ENCODE measurements at places on chromosomes 2 and 18.

GRCh38 chr18:67500522-67501205, 15.9 kb downstream of the DSEL start:
- DNase-seq: no peak

DNA sequence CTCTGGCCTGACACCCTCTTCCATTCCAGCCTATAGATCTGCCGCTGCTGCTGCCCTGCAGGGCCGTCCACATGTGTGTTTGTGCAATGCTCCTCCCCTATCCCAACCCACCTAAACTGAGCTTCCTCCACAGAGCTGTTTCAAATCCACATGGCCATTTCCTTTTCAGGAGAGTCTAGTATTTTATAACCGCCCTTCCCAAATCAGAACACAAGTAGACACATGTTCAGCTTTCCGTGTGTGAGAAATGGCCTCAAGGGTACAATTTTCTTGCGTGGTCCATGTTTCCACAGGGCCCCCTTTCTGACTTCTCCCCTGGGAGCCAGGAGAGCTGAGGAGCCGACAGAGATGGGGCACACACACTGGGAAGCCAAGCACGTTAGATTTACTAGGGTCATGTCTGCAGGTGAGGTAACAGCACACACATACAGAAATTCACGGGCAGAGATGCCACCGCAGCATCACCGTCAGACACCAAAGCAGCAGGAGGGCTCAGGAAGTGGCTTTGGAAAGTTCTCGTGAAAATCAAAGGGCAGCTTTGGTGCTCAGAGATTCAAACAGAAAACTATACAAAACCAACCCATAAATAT, 102.9 kb upstream of the TGFA start:
- DNase-seq: no peak

GRCh38 chr2:85838181-85838580, 50.6 kb downstream of the ST3GAL5 start:
- DNase-seq: no peak

GRCh38 chr2:240930631-240931318, 24.6 kb downstream of the CROCC2 start:
- no peak for DNase-seq

- DNase-seq: no peak
These were observed 12.6 kb downstream of the AGAP1 start for GRCh38 chr2:235506291-235506996.

DNA sequence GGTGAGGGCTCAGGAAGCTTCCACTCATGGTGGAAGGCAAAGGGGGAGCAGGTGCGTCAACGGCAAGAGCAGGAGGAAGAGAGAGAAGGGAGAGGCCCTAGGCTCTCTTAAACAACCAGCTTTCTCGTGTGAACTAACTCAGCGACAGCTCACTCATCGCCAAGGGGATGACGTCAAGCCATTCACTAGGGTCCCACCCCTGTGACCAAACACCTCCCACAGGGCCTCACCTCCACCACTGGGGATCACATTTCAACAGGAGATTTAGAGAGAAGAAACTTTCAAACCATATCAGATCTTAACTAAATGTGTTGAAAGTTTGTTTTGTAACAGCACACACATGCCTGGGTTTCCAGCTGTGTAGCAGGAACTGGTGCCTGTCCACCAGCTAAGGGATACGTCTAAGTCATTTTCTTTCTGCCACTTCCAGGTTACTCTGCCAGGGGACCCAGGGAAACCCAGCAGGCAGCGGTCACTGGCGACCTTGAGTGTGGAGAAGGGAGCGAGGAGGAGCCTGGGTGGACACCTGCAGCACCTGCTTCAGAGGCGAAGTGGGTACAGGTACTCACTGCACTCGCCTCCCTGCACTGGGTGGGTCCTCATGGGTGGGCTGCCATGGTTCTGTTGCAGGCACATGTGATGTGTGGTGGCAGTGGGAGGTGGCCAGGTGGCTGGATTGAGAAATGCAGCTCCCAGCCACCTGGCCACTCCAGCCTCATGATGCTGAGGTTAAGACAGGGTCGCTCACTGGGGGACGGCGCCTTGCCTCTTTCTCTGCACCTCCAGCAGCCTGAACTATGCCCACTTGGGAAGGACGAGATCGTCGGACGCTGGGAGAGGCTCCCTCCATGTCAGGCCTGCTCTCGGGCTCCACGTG, 8.4 kb upstream of the GPC1 start:
- DNase-seq: no peak

DNA sequence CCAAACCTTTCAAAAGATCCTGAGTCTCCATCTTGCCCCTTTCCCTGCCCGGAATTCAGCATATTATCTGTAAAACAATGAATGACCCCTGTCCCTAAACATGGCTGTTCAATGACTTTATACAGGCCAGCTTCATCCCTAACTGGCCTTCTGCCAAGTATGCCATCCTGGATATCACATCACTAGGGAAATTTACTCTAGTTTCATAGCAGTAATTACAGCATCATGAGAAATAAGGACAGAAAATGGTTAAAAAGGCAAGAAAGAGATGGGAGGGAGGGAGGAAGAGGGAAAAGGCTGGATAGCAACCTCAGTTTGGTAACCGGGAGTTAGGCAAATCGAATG, 4.4 kb downstream of the MBOAT2 start:
- DNase-seq: no peak

- DNase-seq: no peak
These were observed 517.2 kb upstream of the ACVR2A start for GRCh38 chr2:147327613-147328012.

GRCh38 chr2:180202467-180202951, 195.4 kb upstream of the CWC22 start:
- DNase-seq: no peak

GRCh38 chr2:147487286-147487977, 357.4 kb upstream of the ACVR2A start:
- DNase-seq: no peak

DNA sequence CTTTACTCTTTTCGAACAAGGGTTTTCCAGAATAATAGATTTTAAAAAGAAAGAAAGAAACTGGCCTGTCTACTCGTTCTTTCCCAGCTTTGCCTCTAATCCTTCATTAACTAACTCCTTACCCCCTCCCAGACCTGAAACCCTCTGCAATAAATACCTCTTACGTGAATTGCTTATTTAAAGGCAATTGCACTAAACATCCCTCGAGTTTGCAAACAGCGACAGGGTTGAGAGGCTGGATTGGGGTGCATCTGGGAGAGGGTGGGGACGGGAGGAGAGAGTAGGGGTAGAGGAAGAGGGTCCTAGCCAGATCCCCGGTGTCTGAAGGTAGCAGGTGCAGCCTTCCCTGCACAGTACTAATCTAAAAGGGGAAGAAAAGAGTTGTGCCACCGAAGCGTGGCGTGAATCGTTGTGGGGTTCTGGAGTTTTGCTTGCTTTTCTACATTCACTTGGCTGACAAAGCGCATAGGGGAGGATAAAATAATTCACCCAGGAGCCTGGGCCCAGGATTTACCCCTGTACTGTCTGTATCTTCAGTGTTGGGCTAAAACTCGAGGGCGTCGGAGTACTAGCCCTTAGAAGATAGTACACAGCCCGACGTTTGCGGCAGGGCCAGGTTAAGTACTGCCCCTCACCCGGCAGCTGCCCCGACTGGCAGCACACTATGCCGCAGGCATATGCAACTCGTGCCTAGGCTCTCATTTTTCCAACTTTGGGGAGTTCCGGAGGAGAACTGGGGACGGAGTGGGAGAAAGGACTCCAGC, 1.9 kb upstream of the NEUROD1 start:
- no peak for DNase-seq

DNA sequence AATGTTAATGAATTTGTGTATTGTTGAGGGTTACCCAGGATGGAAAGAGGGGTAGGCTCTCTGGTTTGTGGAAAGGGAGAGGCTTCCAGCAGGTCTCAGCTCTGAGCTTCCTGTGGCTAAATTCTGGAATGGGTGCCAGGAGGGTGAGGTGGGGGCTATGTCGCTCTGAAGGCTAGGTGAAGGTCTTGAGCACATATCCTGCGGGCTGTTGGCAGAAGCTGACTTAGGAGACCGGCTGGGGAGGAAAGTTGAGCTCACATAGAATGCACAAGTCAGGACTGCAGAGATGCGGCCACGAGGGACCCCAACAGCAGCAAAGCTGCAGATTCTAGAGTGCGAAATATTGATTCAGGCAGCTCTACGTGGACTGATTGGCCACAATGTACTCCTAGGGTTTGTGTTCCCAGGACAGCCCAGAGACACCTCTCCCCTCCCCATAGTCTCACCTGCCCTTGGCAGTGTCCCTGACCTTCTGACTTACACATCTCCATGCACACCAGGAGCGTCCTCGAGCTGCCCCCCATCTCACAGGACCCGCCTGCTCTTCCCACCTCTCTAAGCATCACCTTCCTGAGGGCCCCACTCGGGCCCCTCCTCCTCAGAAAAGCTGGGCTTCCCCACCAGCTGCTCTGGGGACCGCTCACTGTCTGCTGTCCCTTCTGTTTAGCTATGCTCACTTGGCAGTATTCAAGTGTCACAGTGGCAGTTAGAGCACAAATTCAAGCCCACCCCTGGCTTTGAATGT, 72.6 kb downstream of the ALK start:
- DNase-seq: no peak

DNA sequence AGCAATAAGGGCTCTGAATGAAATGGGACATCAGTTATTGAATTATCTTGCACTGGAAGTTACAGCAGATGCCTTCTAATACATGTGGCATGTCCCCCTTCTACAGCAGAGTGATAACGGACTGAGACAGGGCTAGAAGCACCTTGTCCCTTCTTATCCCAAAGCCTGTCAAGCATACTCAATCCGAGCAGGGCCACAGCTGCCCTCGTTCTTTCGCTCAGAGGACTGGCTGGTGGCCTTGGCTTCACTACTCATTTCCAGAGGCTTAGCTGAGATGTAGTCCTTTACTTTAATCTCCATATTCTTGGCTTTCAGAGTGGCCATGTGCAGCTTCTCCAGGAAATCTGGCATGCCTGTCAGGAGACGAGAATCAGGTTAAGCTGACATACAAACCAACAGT, 22.1 kb downstream of the STARD7 start:
- no peak for DNase-seq

- DNase-seq: no peak
These were observed 23.3 kb upstream of the MCM6 start for GRCh38 chr2:135899567-135899966.

DNA sequence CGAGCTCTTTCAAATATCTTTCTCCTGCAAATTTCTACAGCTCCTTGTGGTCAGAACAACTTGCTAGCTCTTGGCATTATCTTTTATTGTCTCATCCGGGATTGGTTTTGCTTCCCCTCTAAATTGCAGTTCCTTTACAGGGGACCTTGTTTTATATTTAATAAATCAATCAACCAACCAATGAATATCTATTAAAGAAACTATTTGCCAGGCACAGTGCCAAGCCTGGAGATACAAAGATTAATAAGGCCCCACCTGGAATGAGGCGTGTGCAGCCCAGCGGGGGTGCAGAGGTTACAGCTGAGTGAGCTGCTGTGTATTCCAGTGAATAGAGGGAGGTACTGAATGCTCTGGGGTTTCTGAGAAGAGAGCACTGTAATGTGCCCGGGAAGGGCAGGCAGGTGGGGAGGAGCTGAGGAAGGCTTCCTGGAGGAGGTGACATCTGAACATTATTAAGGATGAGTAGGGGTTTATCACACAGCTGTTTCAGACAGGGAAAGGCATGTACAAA, 51.8 kb downstream of the LIPG start:
- no peak for DNase-seq
